B cell (primary cell): ENCODE measurements at places on chromosomes 3 and 15.

DNA sequence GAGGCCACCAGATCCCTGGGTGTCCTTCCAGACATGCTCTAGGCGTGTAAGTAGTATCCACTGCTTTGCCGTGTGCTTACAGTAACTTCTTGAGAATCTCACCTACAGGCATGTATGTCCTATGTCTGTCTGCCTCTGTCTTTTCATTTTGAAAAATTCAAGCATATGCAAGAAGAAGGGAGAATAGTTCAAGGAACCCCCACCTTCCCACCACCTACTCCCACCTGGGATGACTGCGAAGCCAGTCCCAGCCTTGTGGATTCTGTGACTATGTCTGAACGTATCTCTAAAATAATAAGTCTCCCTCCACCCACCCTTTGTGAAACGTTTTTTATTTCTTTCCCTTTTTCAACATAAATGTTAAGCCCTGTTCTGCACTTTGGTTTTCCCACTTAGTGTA is 15.0 kb downstream of the CHST13 start:
- no peaks in the 10 kb centered on the region for H3K36me3 ChIP-seq
- H3K27me3 ChIP-seq = no peaks in the 10 kb centered on the region
- no peaks in the 10 kb centered on the region for H3K4me1 ChIP-seq
- H3K4me3 ChIP-seq = no peak overlapping the region
- no peak overlapping the region for H3K27ac ChIP-seq

- no peaks in the 10 kb centered on the region for H3K36me3 ChIP-seq
- no peaks in the 10 kb centered on the region for H3K27me3 ChIP-seq
- no peak overlapping the region for H3K4me3 ChIP-seq
- peaks cover 5% of the 10 kb centered on the region for H3K4me1 ChIP-seq
- DNase-seq = no peak
Observed at GRCh38 chr3:196971094-196971698, 2.6 kb upstream of the PIGZ start.

DNA sequence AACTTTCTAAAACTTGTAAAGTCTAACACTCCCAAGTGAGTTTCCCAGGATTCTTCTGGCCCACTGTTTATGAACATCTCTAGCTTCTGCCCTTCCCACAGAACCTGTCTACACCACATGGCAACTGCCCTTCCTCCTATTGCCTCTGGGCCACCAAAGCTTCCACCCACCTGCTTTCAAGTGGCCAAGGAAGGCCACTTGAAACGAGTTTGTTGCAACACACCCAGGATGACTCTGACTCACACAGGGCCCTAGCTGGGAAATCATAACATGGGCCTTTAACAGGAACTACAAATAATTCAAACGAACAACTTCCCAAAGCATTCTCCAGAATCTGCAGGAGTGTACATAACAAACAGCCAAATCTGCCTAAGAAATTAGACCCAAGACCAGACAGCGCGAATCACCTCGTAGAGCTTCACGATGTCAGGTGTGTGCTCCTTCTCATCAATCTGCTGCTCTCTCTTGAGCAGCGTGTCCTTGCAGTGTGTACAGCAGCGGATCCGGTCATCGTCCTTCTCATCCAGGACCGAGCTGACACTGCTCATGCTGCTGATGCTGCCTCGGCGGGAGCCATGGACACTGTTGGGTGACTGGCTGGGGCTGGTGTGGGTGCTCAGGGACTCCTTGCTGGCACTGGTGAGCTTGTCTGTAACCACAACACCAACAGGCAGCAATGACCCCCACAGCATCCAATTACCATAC is 16.8 kb downstream of the RBSN start:
- peaks cover 86% of the 10 kb centered on the region for H3K36me3 ChIP-seq
- no peak overlapping the region for H3K4me3 ChIP-seq
- H3K27ac ChIP-seq = no peak overlapping the region
- no peaks in the 10 kb centered on the region for H3K4me1 ChIP-seq
- no peak for DNase-seq

DNA sequence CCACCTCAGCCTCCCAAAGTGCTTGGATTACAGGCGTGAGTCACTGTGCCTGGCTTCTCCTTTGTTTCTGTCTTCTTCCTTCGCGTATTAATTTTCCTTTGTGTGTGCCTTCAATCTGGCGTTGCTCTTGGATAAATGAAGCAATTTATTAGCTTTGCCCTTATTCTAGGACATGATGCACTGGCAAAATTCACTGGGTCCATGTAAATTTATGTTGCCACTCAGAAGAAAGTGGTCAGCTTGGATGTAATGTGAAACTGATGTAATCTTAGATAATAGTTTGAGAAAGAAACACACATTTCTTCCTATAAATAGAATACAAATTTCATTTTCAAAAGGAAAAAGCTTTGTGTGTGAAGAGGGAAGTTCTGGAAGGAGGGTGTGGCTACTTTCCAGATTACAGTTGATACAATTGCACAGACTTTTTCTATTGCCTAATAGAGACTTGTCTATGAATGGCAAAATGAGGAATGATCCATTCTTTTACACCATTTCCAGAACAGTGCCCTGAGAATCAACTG is 23.3 kb upstream of the ATP1B3 start:
- DNase-seq = no peak
- no peak overlapping the region for H3K27ac ChIP-seq
- no peak overlapping the region for H3K4me3 ChIP-seq
- H3K36me3 ChIP-seq = no peaks in the 10 kb centered on the region

GRCh38 chr3:122322095-122323075 is 2.7 kb upstream of the CSTA start:
- H3K4me3 ChIP-seq = no peak overlapping the region
- no peak for DNase-seq
- H3K36me3 ChIP-seq = no peaks in the 10 kb centered on the region
- H3K27ac ChIP-seq = no peak overlapping the region
- H3K4me1 ChIP-seq = no peaks in the 10 kb centered on the region
- no peaks in the 10 kb centered on the region for H3K27me3 ChIP-seq

DNA sequence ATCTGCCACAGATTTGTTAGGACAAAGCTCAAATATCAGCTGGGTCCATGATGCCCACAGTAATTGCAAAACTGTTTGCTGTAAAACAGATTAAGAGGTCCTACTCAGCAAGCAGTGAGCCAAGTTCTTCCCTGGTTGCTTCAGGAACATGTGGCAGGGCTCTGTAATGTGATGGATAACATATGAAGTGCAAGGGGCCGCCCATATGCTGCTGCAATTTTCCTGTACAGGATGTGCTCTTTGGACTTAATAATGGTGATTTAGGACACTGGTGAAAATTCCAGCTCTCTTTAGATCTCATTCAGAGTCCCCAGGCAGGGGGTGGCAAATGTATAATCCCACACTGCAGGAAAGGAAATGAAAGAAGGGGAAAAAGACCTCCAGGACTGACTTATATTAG is 289.4 kb downstream of the LSAMP start:
- H3K4me1 ChIP-seq = no peaks in the 10 kb centered on the region
- H3K27me3 ChIP-seq = no peaks in the 10 kb centered on the region
- no peak for DNase-seq
- H3K4me3 ChIP-seq = no peak overlapping the region
- no peaks in the 10 kb centered on the region for H3K36me3 ChIP-seq
- H3K27ac ChIP-seq = no peak overlapping the region

DNA sequence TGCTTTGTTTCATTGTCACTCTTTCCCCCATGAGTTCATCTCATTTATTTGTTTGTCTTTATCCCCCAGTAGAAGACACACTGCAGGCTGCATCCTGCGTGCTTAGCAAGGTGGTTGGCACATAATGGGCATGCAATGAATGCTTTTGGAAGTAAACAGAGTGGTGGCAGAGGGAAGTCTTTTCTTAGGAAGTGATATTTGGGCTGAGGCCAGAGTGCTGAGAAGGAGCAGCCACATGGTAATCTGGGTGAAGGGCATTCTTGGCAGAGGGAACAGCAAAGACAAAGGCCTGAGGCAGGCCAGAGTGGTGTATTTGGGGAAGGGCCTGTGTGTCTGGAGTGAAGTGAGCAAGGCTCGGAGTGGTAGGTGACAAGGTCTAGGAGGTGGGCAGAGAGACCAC is 17.7 kb upstream of the ADAMTS7 start:
- no peak overlapping the region for H3K4me3 ChIP-seq
- no peaks in the 10 kb centered on the region for H3K27me3 ChIP-seq
- no peaks in the 10 kb centered on the region for H3K36me3 ChIP-seq
- no peak for DNase-seq
- H3K4me1 ChIP-seq = peaks cover 7% of the 10 kb centered on the region

GRCh38 chr3:180529778-180530177 is 72.2 kb upstream of the TTC14 start:
- no peaks in the 10 kb centered on the region for H3K36me3 ChIP-seq
- no peak overlapping the region for H3K4me3 ChIP-seq
- no peaks in the 10 kb centered on the region for H3K27me3 ChIP-seq
- no peak overlapping the region for H3K27ac ChIP-seq
- DNase-seq = no peak

GRCh38 chr3:132622761-132623160 is 25.7 kb downstream of the ACKR4 start:
- no peaks in the 10 kb centered on the region for H3K27me3 ChIP-seq
- H3K4me1 ChIP-seq = no peaks in the 10 kb centered on the region
- no peak overlapping the region for H3K27ac ChIP-seq

GRCh38 chr3:80094589-80094988 is 326.8 kb upstream of the ROBO1 start:
- H3K4me3 ChIP-seq = no peak overlapping the region
- H3K27me3 ChIP-seq = no peaks in the 10 kb centered on the region
- H3K36me3 ChIP-seq = no peaks in the 10 kb centered on the region
- H3K4me1 ChIP-seq = no peaks in the 10 kb centered on the region
- no peak overlapping the region for H3K27ac ChIP-seq

- DNase-seq = no peak
- no peaks in the 10 kb centered on the region for H3K4me1 ChIP-seq
- no peaks in the 10 kb centered on the region for H3K36me3 ChIP-seq
- no peak overlapping the region for H3K27ac ChIP-seq
Observed at GRCh38 chr3:116474801-116475200, 29.5 kb upstream of the LSAMP start.

- peaks cover 5% of the 10 kb centered on the region for H3K4me1 ChIP-seq
- no peak for DNase-seq
- H3K4me3 ChIP-seq = no peak overlapping the region
- H3K36me3 ChIP-seq = no peaks in the 10 kb centered on the region
Observed at GRCh38 chr15:82272154-82272553, 9.5 kb downstream of the SAXO2 start.

DNA sequence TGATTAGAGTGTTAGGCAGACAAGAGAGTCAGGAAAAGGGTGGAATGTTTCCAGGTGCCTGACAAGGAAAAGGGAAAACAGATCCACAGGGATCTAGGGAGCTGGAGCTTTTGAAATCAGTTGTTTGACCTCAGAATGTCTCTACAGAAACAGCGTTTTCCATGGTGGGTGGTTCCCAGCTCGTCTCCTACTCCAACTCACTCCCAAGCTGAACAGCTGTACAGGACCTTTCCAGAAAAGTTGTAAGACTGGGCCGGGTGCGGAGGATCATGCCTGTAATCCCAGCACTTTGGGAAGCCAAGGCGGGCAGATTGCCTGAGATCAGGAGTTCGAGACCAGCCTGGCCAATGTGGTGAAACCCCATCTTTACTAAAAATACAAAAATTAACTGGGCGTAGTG is 55.7 kb upstream of the RYK start:
- no peak overlapping the region for H3K4me3 ChIP-seq
- H3K27ac ChIP-seq = no peak overlapping the region
- H3K4me1 ChIP-seq = no peaks in the 10 kb centered on the region
- no peaks in the 10 kb centered on the region for H3K36me3 ChIP-seq
- H3K27me3 ChIP-seq = peaks cover 9% of the 10 kb centered on the region
- no peak for DNase-seq

DNA sequence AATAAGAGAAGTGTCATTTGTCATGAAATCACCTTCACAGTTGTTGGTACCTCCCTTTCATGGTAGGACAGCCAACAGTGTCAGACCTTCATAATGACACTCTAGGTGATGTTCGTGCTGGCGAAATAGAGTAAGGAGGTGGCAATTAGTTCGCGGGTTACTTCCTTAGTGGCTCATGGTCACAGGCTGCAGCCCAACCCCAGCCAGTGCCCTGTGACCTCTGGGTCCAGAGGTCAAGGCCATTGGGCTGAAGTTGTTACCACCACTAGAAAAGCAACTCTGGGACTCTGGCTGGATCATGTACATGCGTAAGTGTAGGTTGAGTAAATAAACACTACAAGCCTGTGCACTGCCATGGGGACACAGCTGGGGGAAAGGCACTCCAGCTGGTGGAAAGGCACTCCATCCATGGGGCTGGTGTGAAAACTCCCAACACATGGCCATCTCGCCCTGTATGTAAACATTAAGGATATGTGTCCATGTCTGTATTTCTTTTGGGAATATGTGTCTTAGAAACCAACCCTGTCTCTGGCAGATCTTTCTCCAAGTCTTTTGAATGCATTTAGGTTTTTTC is 106.7 kb downstream of the RYK start:
- H3K27me3 ChIP-seq = no peaks in the 10 kb centered on the region
- no peak overlapping the region for H3K27ac ChIP-seq
- no peak overlapping the region for H3K4me3 ChIP-seq
- DNase-seq = no peak

GRCh38 chr3:57803647-57804081 is 47.6 kb downstream of the SLMAP start:
- H3K27me3 ChIP-seq = no peaks in the 10 kb centered on the region
- peaks cover 1% of the 10 kb centered on the region for H3K36me3 ChIP-seq
- H3K4me3 ChIP-seq = no peak overlapping the region
- DNase-seq = no peak

DNA sequence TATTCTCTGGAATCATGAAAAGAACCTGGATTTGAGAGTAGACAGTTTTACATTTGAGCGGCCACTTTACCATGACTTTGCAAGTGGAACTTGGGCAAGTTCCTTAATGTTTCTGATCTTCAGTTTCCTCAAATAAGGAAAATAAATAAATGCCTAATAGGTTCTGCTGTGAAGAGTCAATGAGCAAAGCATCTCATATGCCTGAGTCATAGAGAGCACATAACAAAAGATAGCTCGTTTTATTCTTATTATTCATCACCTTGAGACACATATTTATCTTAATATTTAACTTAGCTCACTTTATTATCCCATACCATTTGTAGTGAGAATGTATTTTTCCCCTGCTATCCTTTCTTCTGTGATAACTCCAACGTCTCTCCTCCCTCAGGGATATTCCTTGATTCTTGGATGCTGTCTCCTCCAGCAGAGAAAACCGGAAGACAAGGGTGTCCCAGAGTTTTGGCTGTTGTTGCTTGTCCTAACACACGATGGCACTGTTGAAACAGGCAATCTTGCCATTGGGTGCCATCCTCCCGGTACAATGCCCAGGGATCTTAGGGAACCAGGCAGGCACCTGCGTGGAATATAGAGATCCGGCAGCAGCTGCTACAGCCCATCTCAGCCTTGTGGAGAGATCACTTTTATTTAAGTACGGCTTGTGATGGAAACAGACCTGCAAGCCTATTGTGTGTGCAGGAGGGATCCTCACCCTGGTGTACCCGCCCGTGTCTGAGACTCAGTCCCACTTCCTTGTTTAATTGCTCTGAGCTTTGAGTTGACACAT is 33.3 kb upstream of the VPS33B start:
- peaks cover 14% of the 10 kb centered on the region for H3K27me3 ChIP-seq
- H3K27ac ChIP-seq = no peak overlapping the region
- H3K4me3 ChIP-seq = no peak overlapping the region
- no peaks in the 10 kb centered on the region for H3K36me3 ChIP-seq
- peaks cover 5% of the 10 kb centered on the region for H3K4me1 ChIP-seq

DNA sequence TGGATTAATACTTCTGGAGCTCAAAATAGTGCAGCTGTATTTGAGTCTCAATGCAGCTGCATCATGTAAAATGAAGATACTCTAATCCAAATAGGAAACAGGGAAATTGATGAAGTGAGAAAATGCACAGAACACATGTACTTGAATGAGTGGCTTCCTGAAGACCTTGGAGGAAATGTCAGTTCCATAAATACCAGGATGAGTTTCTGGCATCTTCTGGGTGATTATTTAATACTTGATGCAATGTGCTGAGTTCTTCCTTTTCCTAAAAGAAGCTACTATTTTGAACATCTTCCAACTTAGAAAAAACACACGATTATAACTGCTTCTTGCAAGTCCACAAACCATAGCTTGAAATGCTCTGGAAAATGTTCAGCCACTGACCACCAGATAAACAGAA is 162.8 kb downstream of the SLC9A9 start:
- H3K27me3 ChIP-seq = no peaks in the 10 kb centered on the region
- no peak overlapping the region for H3K4me3 ChIP-seq
- no peaks in the 10 kb centered on the region for H3K4me1 ChIP-seq
- H3K36me3 ChIP-seq = no peaks in the 10 kb centered on the region
